ENCODE measurements at places on chromosomes 7 and 10.

- DNase-seq, result no peak
These were observed 188.0 kb downstream of the PDE1C start for GRCh38 chr7:31882187-31882586.

DNA sequence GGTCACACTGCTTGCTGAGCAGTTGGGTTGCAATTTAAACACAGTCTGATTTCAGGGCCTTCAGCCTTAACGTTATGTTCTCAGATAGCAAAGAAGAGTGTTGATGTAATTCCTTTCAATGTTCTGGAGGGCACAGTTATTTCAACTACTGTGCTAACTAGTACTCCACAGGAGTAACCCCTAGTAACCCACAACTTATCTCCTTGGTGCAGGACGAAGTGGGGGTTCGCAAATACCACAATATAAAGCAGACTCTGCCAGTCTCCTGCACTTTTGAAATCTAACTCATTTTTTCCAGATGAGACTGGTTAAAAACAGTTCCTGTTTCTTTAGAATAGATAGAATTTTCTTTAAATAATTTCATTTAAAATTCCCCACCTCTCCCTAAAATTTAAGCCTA, 47.1 kb upstream of the NCAPG2 start:
- DNase-seq, result no peak

GRCh38 chr10:86775056-86775869, 18.8 kb downstream of the BMPR1A start:
- DNase-seq, result no peak

DNA sequence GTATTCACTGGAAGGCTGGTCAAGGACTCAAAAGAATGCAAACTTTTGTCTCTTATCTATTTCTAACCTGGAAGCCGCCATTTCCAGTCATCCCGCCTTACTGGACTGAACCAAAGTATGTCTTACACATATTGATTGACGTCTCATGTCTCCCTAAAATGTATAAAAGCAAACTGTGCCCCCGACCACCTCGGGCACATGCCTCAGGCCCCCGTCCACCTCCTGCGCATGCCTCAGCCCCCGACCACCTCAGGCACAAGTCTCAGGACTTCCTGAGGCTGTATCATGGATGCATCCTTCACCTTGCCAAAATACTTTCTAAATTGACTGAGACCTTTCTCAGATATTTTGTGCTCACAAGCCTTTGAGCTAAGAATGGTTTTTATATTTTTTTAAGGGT, 148.6 kb downstream of the PTPRN2 start:
- DNase-seq, result no peak

- no peak for DNase-seq
These were observed 281.4 kb downstream of the NXPH1 start for GRCh38 chr7:8714791-8715190.

GRCh38 chr10:23974746-23975272, 234.1 kb upstream of the KIAA1217 start:
- DNase-seq, result no peak

DNA sequence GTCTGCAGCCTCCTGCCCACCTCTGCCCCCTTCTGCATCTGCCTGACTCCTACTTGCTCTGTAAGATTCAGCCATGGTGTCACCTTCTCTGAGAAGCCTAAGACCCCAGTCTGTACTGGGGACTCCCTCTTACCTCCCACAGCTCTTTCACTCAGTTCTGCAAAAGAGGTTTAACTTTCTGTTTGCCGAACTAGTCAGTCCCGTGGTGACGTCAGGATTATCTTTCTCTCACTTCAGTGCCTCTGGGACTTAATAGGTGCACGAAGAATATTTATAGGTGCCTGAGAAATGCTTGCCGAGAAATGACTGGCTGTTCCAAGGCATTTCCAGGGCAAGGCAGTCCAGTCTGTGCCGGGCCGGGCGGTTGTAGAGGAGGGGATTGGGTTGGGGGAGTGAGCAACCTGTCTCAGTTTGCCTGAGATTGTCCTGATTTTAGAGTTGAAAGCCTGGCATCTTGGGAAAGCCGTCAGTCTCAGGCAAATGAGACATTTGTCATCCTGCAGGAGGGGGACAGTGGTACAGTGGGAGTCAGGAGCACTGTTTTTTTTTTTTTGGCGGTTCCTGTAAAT, 227.5 kb upstream of the NPVF start:
- no peak for DNase-seq

DNA sequence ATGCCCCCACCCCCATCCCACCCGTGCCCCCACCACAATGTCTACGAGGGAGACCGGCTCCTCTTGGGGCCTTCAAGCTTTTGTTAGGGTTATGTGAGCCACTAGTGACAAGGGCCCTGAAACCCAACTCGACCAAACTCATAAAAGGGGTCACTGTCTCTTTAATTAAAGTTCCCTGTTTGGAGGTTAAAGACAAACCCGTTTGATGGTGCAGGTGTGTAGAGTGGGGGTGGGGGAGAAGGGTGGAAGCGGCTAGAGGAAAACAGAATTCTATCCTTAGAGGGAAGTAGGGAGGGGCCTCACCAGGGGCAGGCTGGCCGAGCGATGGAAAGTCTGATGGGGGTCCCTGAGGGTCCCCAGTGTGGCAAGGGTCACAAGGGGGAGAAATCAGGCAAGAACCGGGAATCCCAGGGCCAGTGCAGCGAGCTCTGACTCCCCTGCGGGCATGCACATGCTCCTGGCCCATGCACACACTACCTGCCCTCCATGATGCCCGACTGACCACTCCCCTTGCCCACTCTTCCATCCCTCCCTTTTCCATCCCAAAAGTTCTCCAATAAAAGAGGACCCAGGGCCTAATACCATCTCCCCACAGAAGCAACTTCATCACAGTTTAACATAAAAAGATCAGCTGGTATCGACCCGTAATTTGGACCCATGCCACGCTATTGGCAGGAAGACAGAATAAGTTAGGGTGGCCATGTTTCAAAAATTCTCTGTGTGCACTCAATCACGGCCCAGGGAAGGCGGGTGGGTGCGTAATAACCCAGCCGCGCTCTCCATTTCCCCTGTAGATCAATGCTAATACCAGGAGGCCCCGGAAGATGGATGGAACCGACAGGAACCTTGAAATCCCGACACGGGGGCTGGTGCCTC, 35.9 kb upstream of the SLF2 start:
- DNase-seq, result no peak

DNA sequence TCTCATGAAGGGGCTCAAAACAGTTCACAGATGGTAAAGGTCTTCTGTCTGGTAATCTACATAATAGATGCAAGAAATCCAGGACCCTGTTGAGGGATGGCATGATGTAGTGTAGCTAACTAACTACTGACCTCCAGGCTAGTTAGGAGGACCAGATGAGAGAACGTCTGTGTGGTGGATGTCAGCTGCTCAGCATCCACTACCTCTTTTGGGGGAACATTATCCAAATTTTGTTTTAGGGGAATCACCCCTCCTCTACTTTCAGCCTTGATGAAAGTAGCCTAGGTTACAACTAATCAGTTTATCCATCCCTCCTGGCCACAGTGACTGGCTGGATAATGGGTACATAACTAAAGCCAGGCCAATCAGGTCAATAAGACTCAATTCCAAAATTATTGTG, 246.0 kb downstream of the RNLS start:
- no peak for DNase-seq

- DNase-seq, result no peak
These were observed 22.4 kb upstream of the FGL2 start for GRCh38 chr7:77222065-77222464.

- DNase-seq, result no peak
These were observed 390.0 kb downstream of the ARL4A start for GRCh38 chr7:13077466-13077865.

GRCh38 chr10:110500515-110500905, 2.8 kb downstream of the DUSP5 start:
- no peak for DNase-seq
